Endothelial cell of umbilical vein (primary cell): ENCODE measurements at places on chromosomes 7 and 10. TPM values are rescaled to one million over a fixed set of nuclear protein-coding genes. Genes with fewer than 3 reads are reported as not detected.

DNA sequence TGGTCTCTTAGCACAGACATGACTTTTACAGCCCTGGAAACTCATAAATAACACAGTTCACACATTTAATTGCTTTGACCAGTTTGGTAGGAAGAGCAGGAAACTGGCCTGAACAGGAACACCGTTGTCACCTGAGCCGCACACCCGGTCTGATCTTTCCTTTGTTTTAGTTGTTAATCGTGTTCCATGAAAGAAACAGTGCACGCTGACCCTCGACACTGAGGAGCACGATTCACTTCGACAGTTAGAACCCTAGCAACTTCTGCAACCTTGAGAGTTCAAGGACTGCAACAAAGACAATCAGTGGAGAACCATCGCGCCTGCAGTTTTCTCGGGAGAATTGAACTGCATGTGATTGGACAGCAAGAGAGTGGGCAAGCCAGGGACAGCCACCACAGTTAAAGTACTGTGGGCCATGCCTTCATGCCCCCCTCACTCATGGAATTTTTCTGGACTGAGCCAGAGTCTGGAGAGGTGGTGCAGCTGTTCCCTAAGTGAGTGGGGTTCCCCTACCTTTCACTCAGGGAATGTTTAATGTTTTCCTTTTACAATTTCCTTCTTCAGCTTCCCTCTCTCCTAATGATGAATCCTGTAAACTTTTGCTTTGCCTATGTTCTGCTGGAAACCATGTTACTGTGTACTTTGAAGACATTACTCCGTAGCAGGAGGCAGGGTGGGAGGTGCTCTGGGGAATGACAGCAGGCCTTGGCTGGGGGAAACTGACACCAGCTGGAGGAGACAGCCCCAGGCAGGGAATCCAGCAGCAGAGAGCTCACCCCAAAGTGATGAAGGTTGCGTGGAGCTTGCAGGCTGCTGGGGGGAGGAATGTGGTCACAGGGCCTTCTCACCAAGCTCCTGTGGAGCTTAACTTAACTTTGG, 198.7 kb downstream of the ZNF438 start:
- no peak for DNase-seq

GRCh38 chr10:70655316-70655715, 17.0 kb upstream of the ADAMTS14 start:
- DNase-seq, result no peak

- DNase-seq, result peak; percentile 95
Measured at GRCh38 chr7:92698237-92698841, 108.1 kb upstream of the FAM133B start.

- no peak for DNase-seq
Measured at GRCh38 chr7:82347808-82348207, 95.8 kb downstream of the CACNA2D1 start.

GRCh38 chr10:16952080-16952479, 134.9 kb upstream of the RSU1 start:
- peak; percentile 89 for DNase-seq

DNA sequence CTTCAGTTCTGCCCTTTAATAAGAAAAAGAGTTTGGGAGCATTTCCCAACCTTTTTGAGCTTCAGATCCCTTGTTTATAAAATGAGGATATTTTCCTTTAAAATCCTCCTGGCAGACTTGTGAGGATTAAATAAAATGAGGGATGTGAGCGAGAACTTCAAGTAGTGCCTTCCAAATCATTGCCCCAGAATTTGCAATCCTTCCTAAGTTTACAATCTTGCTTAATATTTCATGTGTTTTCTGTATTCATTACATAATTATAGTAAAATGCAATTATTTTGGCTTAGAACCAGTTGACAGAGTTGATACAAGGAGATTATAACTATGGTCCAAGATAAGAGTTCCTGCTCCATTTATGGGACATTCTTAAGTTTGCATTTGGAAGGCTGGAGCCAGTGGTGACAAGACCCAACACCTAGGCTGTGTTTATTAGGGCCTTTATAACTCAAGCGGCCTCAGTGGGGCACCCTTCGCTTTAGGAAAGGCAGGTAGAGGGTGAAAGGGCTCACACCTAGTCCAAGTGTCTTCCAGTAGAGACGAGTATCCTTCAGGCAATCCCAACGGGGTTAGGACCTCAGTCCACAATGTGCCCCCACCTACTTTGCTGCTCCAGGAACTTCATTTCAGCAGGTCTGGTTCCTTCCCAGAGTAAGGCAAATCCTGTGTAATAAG, 317.5 kb downstream of the WDR11 start:
- no peak for DNase-seq

- DNase-seq, result peak; percentile 57
Measured at GRCh38 chr10:25522946-25523608, 348.3 kb downstream of the GPR158 start.

DNA sequence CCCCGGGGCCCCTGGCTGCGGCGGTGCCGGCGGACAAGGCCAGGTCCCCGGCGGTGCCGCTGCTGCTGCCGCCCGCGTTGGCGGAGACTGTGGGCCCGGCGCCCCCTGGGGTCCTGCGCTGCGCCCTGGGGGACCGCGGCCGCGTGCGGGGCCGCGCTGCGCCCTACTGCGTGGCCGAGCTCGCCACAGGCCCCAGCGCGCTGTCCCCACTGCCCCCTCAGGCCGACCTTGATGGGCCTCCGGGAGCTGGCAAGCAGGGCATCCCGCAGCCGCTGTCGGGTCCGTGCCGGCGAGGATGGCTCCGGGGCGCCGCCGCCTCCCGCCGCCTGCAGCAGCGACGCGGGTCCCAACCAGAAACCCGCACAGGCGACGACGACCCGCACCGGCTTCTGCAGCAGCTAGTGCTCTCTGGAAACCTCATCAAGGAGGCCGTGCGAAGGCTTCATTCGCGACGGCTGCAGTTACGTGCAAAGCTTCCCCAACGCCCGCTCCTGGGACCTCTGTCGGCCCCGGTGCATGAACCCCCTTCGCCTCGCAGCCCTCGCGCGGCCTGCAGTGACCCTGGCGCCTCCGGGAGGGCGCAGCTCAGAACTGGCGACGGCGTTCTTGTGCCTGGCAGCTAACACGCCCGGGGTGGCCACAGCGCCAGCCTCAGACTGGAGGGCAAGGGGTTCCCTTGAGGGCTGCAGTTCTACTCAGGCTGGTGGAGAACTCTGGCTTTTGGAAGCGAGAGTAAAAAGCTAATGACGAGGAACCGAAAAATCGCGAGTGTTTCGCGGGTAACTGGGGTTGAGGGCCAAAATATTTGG, 804 bp downstream of the FRAT1 start:
- DNase-seq, result peak; percentile 46

GRCh38 chr7:122305475-122306319, 1.1 kb upstream of the FEZF1 start:
- DNase-seq, result no peak

TEX47 gene
- not detected in 2 replicates for total RNA-seq

ZMIZ2 gene
- total RNA-seq, result 87.5 and 88.6 TPM in 2 replicates
